ENCODE measurements at places on chromosomes 5 and 9. TPM values are rescaled to one million over a fixed set of nuclear protein-coding genes. Genes with fewer than 3 reads are reported as not detected.

NRG2 gene
- 12.7 TPM for total RNA-seq

- no peak overlapping the region for H3K27ac ChIP-seq
- no peak overlapping the region for H3K4me3 ChIP-seq
- no peaks in the 10 kb centered on the region for H3K27me3 ChIP-seq
- no peaks in the 10 kb centered on the region for H3K4me1 ChIP-seq
- DNase-seq: no peak
Measured at GRCh38 chr9:124344291-124345050, 70.8 kb downstream of the PSMB7 start.

HACD4 gene
- total RNA-seq: 9.8 TPM

SPATA31D4 gene
- total RNA-seq: not detected

DNA sequence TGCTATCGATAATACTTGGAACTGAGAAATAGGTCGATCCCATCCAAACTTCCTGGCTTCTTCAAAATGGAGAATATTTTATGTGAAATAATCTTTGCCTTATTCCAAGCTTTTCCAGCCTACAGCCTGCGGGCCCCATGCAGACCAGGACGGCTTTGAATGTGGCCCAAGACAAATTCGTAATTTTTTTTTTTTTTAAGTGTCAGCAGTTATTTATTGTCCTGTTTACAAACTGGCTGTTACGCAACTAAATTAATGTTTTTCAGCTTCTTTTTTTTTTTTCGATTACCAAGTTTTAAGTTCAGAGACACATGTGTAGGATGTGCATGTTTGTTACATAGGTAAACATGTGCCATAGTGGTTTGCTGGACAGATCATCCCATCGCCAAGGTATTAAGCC, 411.7 kb upstream of the EDIL3 start:
- no peak overlapping the region for H3K4me3 ChIP-seq
- no peaks in the 10 kb centered on the region for H3K4me1 ChIP-seq
- DNase-seq: no peak

GRCh38 chr9:20550326-20550725, 72.0 kb downstream of the MLLT3 start:
- no peak overlapping the region for H3K4me3 ChIP-seq
- DNase-seq: no peak
- no peaks in the 10 kb centered on the region for H3K27me3 ChIP-seq
- H3K27ac ChIP-seq: no peak overlapping the region

GRCh38 chr5:138495351-138495750, 30.1 kb downstream of the EGR1 start:
- no peaks in the 10 kb centered on the region for H3K36me3 ChIP-seq
- no peak overlapping the region for H3K27ac ChIP-seq
- no peak overlapping the region for H3K4me3 ChIP-seq
- no peak for DNase-seq

CDH18 gene
- 7.4 TPM for total RNA-seq

DNA sequence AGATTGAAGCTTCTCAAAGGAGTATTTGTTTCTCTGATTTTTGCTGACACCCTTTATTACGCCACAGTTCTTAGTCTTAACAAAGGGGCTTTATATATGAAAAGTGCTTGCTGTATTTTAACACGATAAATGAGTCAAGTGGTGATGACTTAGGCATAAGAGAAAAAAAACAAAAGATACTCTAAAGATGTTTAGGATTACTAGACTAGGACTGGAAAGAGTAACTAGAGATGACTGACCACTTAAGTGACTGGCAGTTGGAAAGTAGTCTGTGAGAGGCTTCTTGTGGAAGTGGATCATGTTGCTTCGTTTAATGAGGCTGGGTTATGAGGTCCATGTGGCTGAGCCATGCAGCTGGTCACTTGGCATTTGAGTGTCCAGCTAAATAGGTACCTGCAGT, 69.4 kb upstream of the ACTBL2 start:
- H3K27me3 ChIP-seq: no peaks in the 10 kb centered on the region
- H3K4me3 ChIP-seq: no peak overlapping the region
- no peaks in the 10 kb centered on the region for H3K36me3 ChIP-seq
- H3K4me1 ChIP-seq: no peaks in the 10 kb centered on the region
- no peak overlapping the region for H3K27ac ChIP-seq

All from adrenal gland (tissue), 19 donors.